ENCODE measurements at places on chromosomes 13 and 19.

DNA sequence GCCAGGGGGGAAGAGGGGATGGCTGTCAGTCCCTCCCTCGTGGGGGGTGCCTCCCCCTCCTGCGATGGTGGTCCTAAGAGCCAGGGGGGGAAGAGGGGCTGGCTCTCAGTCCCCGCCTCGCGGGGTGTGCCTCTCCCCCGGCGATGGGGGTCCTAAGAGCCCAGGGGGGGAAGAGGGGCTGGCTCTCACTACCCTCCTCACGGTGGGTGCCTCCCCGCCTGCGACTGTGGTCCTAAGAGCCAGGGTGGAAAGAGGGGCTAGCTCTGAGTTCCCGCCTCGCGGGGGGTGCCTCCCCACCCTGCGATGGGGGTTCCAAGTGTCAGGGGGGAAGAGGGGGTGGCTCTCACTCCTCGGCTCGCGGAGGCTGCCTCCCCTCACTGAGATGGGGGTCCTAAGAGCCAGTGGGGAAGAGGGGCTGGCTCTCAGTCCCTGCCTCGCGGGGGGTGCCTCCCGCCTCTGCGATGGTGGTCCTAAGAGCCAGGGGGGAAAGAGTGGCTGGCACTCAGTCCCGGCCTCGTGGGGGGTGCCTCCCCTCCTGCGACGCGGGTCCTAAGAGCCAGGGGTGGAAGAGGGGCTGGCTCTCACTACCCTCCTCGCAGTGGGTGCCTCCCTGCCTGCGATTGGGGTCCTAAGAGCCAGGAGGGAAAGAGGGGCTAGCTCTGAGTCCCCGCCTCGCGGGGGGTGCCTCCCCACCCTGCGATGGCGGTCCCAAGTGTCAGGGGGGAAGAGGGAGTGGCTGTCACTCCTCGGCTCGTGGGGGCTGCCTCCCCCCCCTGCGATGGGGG is 2325.6 kb upstream of the PCDH20 start:
- DNase-seq: no peak

- DNase-seq: no peak
These were observed 61.9 kb downstream of the MLLT1 start for GRCh38 chr19:6217752-6218334.

GRCh38 chr13:93881411-93881810 is 598.1 kb downstream of the DCT start:
- DNase-seq: no peak

- DNase-seq: no peak
These were observed 11.7 kb upstream of the EPSTI1 start for GRCh38 chr13:43003729-43004128.

DNA sequence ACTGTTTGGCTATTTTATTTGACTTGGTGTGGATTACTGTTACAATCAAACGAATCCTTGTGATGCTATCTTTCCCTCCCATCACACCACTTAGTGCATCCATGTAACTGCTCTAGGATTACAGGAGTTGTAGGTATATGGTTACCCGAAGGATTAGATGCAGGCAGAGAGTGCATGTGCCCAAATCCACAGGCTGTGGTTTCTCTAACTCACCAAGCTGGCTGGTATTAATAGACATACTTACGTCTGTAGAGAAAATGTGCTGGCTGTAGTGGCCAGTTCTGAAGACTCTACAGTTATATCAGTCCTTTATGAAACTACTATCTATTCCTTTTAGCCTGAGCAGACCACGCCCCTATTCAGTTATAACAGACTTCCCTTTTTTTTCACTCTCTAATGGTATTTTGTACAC is 1.1 kb upstream of the HMGB1 start:
- DNase-seq: no peak

GRCh38 chr13:47474839-47475238 is 526.2 kb downstream of the SUCLA2 start:
- no peak for DNase-seq

DNA sequence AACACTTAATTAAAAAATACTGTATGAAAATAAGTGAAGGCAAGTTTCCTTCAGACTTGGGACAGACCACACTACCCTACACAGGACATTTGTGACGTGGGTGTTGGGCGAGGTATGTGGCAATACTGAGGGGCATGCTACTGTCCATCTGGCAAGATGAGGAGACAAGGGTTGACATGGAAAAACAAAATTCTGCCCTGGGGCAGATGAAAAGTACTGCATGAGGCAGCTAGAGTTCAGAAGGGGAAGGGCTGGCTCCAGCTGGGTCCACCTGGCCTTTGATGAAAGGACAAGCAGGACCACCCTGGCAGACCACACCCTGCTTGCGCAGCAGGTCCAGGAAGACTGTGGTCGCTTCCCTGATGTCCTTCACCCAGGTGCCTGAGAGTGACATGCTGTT is 43.2 kb downstream of the LATS2 start:
- no peak for DNase-seq

GRCh38 chr13:26458196-26458749 is 99.2 kb upstream of the WASF3 start:
- DNase-seq: no peak

- no peak for DNase-seq
These were observed 265.0 kb downstream of the FGF14 start for GRCh38 chr13:102136735-102137296.

GRCh38 chr13:20550799-20551198 is 16.2 kb upstream of the IFT88 start:
- no peak for DNase-seq

- no peak for DNase-seq
These were observed 400.6 kb downstream of the HS6ST3 start for GRCh38 chr13:96490496-96490989.

GRCh38 chr19:18412610-18413239 is 6.5 kb upstream of the SSBP4 start:
- no peak for DNase-seq

DNA sequence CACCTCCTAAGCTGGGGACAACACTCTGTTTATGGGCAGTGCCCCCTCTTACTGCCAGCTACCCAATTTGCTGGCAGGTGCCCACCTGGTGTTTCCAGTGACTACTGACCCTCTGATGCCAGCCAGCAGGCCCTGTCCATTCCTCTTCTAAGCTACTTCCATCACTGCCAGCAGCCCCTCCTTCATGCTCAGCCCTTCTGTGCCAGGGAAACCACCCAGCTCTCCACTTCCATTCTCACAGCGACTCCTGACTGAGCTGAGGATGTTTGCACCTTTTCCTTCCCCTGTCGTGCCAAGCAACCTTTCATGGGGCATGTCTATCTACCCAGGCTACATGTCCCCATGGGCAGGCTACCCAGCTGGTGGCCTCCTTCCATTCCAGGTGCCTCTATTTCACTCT is 24.0 kb upstream of the ZNF492 start:
- DNase-seq: no peak

DNA sequence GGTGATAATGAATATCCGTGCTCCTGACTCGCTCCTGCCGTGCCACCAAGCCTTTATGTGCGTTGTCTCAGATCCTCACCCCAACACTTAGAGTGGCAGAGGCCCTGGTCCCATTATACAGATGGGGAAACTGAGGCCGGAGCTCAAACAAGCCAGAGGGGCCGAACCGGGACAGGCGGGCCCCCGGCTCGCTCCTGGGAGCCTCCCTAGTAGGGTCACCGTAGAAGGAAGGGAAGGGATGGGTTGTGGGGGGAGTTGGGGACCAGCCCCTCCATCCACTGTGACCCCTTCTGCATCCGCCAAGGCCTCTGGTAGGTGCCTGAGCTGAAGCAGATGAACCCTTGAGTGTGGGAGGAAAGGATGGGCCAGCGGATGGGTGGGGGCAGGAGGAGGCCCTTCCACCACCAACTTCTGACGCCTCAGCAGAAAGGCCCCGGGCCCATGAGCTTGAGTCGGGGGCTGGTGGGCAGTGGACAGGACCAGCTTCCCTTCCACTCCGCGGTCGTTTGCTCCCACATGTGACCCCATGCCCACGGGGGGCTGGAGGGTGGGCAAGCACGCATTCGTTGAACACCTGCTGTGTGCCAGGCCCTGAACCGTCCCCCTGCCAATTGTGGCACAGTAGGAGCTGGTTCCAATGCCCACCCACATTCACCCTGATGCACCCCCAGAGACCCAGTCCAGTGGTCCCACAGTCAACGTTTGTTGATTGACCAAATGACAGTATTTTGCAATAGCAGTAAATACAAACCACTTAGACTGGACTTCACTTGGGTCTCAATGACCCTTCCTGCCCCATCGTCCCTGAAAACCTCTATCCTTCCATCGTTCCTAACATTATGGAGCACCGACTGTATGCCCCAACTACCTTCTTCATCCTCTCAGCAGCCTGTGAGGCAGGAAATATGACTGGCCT is 24.2 kb upstream of the TCF3 start:
- no peak for DNase-seq

- DNase-seq: no peak
These were observed 78.9 kb downstream of the ANKRD10 start for GRCh38 chr13:110835721-110836604.

- peak; percentile 99 for DNase-seq
These were observed at the start of gene MYH14 for GRCh38 chr19:50203281-50204080. TSS of gene MYH14 (plus strand) at chr19:50203622. CDS start at chr19:50210366, 6,744 bp downstream.

DNA sequence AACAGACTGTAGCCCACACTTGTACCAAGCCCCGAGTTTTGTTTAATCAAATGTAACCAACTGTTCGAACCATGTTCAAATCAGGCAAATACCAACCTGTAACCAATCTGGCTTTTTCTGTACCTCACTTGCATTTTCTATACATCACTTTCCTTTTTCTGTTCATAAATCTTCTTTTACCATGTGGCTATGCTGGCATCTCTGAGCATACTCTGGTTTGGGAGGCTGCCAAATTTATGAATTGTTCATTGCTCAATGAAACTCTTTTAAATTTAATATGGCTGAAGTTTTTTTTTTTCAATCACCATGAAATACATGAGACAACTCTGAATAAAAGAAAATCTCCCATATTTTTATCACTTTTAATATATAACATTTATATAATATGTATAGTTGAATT is 256.1 kb downstream of the SLITRK6 start:
- no peak for DNase-seq

DNA sequence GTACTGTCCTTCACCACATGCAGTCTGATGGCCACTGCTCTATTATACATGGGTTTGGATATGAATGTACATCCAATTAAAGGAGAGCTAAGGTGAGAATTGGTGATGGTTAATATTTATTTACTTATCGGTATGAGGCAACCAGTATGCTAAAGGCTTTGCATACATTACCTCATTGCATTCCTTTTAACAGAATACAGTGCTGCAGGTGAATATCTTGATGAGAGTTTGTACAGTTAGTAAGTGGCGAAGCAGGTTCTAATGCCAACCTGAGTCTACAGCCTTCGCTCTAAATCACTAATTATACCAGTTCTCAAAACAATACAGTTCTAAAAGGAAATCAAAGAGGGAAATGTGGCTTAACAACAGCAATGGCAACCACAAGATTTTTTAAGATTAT is 284.1 kb downstream of the ITGBL1 start:
- DNase-seq: no peak

- no peak for DNase-seq
These were observed 25.1 kb downstream of the TMEM255B start for GRCh38 chr13:113783966-113784644.

DNA sequence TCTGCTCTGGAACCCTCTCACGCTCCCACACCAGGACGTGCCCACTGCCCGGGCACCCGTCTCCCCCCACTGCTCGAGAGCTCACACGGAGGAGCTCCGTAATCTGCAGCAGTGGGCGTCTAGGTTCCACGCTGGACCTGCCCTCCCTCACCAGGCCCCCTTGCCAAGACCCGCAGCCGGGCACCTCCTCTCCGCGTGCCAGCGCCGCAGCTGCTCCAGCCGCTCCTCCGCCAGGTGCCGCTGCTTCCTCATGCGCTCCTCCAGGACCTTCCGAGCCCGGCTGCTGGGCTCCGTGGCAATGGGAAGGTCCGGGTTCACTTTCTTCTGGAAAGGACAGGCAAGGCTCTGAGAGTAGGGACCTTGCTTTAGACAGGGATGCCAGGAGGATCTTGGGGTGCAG is 35.0 kb upstream of the MATK start:
- no peak for DNase-seq

GRCh38 chr13:24053519-24054251 is 106.8 kb upstream of the SPATA13 start:
- DNase-seq: peak; percentile 47

- DNase-seq: peak; percentile 40
These were observed at the start of gene DNAJB1 for GRCh38 chr19:14517840-14518505. TSS of gene DNAJB1 (minus strand) at chr19:14518397. CDS start at chr19:14518349, 48 bp downstream.

DNA sequence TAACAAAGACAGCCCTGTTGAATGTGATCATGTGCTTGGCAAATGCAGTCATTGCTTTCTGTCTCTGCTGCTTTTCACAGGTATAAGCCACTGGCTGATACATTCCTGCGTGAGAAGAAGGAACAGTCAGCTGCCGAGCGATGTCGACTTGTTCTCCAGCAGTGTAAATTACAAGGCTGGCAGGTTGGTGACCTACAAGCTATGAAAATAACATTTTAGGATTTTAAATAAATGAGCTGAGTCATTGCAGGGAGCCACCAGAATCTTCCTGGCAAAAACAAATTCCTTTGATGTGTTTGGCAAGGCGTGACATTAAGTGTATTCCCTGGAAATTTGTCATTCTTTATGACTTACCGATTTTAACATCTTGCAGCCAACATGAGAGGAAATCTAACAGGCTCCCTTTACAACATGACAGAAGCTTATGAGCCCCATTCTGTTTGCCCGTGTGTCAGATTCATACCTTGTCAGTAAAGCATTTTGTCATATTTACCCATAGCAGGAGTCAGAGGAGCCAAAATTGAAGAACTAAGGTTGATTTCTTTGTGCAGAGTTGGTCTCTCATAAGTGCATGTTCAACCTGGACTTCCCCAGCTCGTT is 471.4 kb downstream of the MYO16 start:
- no peak for DNase-seq

GRCh38 chr13:40178130-40178529 is 488.3 kb downstream of the FOXO1 start:
- no peak for DNase-seq

GRCh38 chr19:19747357-19748220 is 14.7 kb upstream of the ZNF14 start:
- DNase-seq: no peak

- DNase-seq: peak; percentile 7
These were observed 10.2 kb upstream of the EMC10 start for GRCh38 chr19:50465986-50466705.

Measured in NCI-H1436 (cell line).